ENCODE measurements at places on chromosomes 2 and 18. TPM values are rescaled to one million over a fixed set of nuclear protein-coding genes. Genes with fewer than 3 reads are reported as not detected.

Gene MBD1
- 38.6 TPM for total RNA-seq

Gene XDH
- 1.2 TPM for total RNA-seq

Gene STAMBP
- total RNA-seq, result 49.8 TPM

Gene INPP5D
- 0.29 TPM for total RNA-seq

Gene G6PC2
- total RNA-seq, result not detected

Gene CLEC4F
- total RNA-seq, result not detected

Gene UCN
- total RNA-seq, result 1.6 TPM

Gene TCF23
- not detected for total RNA-seq

Gene CNTNAP5
- not detected for total RNA-seq

Gene SULT1C4
- total RNA-seq, result not detected

Gene AGAP1
- total RNA-seq, result 24.3 TPM

Gene PLA2R1
- 1.7 TPM for total RNA-seq

Gene C2orf78
- total RNA-seq, result not detected

Gene ERICH2
- total RNA-seq, result not detected

Gene VSNL1
- not detected for total RNA-seq

Gene OXER1
- not detected for total RNA-seq

Gene RBM43
- 3.6 TPM for total RNA-seq
